Left lung (tissue), 14 donors: ENCODE measurements at places on chromosomes 2 and 18. TPM values are rescaled to one million over a fixed set of nuclear protein-coding genes. Genes with fewer than 3 reads are reported as not detected.

Gene SOX11
- 45.3 TPM for polyA plus RNA-seq

Gene DUSP11
- 39.1 TPM for polyA plus RNA-seq

Gene CTDSP1
- 128 TPM for polyA plus RNA-seq

GRCh38 chr18:62768558-62768943, 53.2 kb downstream of the PHLPP1 start:
- no peak for DNase-seq

GRCh38 chr2:120352696-120353590, 7.0 kb downstream of the INHBB start:
- DNase-seq: no peak

DNA sequence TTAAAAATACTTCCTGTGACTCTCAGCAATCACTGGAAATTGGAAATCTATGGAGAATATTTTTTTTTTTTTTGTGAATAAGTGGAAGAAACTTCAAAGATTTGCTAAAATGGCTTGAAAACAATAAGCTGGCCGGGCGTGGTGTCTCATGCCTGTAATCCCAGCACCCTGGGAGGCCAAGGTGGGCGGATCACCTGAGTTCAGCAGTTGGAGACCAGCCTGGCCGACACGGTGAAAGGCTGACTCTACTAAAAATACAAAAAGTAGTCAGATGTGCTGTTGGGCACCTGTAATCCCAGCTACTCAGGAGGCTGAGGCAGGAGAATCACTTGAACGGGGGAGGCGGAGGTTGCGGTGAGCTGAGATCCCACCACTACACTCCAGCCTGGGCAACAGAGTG, 155.5 kb upstream of the CAVIN2 start:
- DNase-seq: peak; percentile 14

- no peak for DNase-seq
Measured at GRCh38 chr2:34738691-34739090, 1139.6 kb upstream of the FAM98A start.

- peak; percentile 94 for DNase-seq
Measured at GRCh38 chr2:66305718-66306117, 129.2 kb upstream of the MEIS1 start.

- no peak for DNase-seq
Measured at GRCh38 chr2:30765876-30766470, 41.3 kb downstream of the CAPN13 start.

DNA sequence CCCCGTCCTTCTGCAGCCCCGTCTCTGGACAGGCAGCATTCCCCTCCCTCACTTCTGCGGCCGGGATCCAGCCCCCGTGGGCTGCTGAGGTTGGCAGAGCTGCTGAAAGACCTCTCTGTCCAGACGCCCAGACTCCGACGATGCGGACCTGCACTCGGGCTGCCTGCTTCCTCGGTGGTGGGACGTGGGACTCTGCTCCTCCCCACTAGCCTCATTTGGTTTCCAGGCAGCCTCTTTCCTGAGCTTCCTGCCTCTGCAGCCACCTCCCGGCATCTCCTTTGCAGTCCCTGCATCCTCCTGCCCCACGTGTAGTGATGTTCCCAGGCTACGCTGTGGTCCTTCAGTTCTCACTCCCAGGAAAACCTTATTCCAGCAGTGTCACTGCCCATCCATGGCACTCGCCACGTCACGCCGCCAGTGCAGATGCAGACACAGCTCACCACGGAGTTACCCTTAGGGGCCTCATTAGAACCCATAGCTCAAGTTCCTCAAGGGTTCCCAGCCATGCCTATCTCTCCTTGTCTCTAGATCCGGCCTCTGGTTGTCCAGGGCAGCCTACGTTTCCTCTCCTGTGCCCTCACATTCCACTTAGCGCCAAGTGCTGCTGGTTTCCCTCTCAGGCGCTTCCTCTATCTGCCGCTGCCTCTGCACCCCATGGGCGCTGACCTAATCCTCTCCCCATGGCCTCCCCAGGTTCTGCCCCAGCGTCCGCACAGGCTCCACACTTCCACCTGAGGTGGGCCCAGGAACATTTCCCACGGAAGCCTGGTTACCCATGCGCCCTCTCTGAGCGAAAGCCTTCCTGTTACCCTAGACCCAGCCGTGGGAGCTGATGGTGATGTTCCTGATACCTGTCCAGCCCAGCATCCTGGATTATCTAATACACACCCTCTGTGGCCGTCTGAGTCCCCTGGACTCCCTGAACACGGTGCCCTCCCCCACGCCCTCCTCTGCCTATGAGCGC, 318.3 kb upstream of the MYT1L start:
- DNase-seq: no peak

GRCh38 chr2:198385856-198386255, 581.5 kb downstream of the PLCL1 start:
- DNase-seq: no peak
